ENCODE measurements at places on chromosomes 13 and 19. TPM values are rescaled to one million over a fixed set of nuclear protein-coding genes. Genes with fewer than 3 reads are reported as not detected.

DNA sequence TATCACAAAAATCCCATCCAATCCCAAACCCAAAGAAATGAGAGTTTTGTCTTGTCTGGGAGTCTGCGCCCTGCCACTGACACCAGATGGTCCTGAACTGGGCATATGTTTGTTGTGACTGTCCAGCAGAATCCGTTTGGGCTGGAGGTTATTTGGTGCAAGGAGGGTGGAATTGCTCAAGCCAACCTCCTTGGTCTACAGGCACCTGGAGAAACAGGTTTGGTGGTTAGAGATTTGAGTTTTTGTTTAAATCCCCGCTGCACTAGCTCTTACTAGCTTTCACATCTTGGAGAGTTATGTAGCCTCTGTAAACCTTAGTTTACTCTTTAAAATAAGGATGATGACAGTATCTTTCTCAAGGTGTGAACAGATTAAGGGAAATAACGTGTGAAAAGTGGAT, 101.7 kb downstream of the SLC7A1 start:
- no peak overlapping the region for H3K27ac ChIP-seq
- H3K27me3 ChIP-seq = peaks cover 13% of the 10 kb centered on the region
- H3K4me1 ChIP-seq = peaks cover 10% of the 10 kb centered on the region
- no peak overlapping the region for H3K4me3 ChIP-seq

DNA sequence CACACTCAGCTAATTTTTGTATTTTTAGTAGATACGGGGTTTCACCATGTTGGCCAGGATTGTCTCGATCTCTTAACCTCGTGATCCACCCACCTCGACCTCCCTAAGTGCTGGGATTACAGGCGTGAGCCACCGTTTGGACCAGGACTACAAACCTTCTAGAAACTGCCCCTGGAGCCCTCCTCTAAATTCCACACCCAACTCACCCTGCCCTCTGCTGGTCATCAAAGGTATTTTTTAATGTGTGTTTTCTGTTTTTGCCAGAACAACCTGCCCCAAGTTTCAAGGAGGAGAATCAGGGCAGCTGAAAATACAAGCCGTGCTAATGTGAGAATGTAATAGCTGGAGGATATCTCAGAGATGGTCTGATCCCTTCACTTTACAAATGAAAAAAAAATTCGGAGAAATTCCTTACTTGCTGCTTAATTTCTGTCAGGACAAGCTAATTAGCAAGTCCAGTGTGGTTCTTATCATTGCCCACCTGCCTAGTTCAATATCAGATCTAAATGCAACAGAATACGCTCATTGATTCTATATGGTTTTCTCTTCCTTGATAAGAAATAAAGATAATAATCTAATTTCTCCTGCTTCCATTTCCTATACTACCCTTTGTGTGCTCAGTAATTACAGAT, 4.1 kb downstream of the ATP8A2 start:
- no peak for DNase-seq
- peaks cover 49% of the 10 kb centered on the region for H3K27me3 ChIP-seq
- H3K36me3 ChIP-seq = no peaks in the 10 kb centered on the region
- H3K4me3 ChIP-seq = no peak overlapping the region

GRCh38 chr13:104414771-104415170, 1348.6 kb upstream of the SLC10A2 start:
- no peaks in the 10 kb centered on the region for H3K27me3 ChIP-seq
- H3K4me1 ChIP-seq = no peaks in the 10 kb centered on the region
- no peak for DNase-seq
- no peaks in the 10 kb centered on the region for H3K36me3 ChIP-seq

DNA sequence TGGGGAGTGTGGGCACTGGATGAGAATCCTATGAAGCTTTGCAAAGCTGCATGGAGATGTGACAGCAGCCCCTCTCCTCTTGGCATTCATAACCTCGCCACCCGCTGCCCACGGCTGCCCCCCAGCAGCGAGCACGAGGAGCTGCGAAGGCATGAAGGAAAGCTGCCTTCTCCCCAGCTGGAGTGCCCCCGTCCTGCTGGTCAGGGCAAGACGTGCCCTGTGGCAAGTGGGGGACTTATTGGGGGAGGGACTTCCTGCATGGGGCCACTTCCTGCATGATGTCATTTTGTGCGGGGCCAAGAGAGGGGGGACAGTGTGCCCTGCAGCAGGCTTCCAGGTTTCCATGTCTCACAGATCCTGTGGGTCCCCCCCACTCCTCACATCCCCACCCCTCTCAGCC, 85.9 kb downstream of the TSHZ3 start:
- peaks cover 7% of the 10 kb centered on the region for H3K4me1 ChIP-seq
- H3K27ac ChIP-seq = no peak overlapping the region
- no peak overlapping the region for H3K4me3 ChIP-seq

Gene FCAR
- total RNA-seq = 3.2 TPM

Gene RAB20
- total RNA-seq = 52.4 TPM

DNA sequence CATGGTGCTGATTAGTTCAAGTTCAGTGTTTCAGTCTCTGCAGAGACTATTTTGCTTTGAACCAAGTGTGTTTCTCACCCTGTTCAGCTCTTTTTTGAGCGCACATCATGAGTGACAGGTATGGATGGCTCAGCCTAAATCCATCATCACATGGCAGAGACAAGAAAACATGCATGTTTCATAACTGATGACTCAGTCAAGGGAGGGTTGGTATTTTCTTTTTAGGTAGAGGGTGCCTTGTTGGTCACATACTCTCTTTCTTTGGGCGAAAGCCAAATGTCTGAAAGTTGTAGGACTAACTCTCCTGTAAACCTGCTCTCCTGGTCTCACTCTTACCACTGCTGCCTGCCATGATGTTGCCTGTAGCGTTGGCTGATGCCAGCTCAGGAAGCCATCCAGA, 48.1 kb upstream of the RAP2A start:
- H3K27ac ChIP-seq = peak overlapping the region; percentile 58
- no peak overlapping the region for H3K4me3 ChIP-seq
- peaks cover 19% of the 10 kb centered on the region for H3K4me1 ChIP-seq
- no peak for DNase-seq

- H3K36me3 ChIP-seq = no peaks in the 10 kb centered on the region
- H3K4me1 ChIP-seq = peaks cover 14% of the 10 kb centered on the region
- DNase-seq = no peak
- H3K27me3 ChIP-seq = no peaks in the 10 kb centered on the region
- no peak overlapping the region for H3K4me3 ChIP-seq
These were observed 63.5 kb upstream of the SERP2 start for GRCh38 chr13:44309794-44310757.

DNA sequence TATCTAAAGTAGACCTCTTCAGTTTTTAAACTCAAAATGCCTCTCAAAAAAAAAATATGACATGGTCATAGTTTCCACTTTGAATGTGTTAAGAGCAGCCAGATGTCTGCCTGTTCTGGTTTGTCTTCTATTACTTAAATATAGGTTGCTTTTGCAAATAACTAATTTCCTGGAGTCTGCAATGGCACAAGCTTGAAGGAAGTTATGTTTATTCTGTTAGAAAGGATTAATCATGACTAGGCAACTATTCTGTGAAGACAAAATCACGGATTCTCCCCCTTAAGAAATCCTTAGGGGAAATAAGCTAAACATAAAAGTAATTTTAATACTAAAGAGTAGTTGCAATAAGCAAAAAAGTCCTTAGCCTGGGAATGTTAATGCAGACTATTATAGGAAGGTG, 26.3 kb downstream of the SKA3 start:
- no peak overlapping the region for H3K4me3 ChIP-seq
- DNase-seq = no peak
- H3K27ac ChIP-seq = no peak overlapping the region
- peaks cover 33% of the 10 kb centered on the region for H3K36me3 ChIP-seq

DNA sequence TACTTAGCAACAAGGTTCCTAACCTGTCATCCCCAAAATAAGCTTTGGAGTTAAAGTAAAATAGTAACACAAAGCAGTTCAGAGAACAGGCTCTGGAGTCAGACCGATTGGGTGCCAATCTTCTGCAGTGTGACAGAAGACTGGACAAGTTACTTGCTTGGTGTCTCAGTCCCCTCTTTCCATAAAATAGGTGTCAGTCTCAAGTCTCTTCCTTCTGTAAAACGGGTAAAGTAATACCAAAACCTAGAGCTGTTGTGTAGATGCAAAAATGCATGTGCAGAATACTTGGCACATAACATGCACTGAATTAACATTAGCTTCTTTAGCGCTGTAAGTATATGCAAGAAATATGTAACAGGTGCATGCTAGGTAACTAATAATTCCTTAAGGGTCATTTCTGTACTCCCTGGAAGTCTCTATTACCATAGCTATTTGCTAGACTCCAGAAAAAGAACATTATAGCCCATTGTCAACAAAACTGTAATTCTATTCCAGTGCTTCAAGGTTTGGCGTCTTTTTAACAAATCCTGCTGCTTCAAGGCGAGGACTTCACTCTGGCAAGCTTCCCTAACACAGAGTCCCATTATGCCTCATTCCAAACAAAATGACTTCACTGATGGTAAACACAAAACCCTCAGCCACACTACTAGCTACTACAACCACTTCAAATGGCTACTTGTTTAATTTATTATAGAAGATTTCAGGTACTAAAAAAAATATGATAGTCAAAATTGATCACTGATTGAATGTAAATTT, 32.8 kb downstream of the ELF1 start:
- H3K4me1 ChIP-seq = peaks cover 46% of the 10 kb centered on the region
- no peaks in the 10 kb centered on the region for H3K27me3 ChIP-seq
- H3K4me3 ChIP-seq = peak overlapping the region; percentile 17
- DNase-seq = no peak

Measured in upper lobe of right lung (tissue), 1 donor.